Activated CD4-positive, alpha-beta T cell treated with anti-CD3 and anti-CD28 coated beads for 24 hours (primary cell): ENCODE measurements at places on chromosomes 1 and 21.

DNA sequence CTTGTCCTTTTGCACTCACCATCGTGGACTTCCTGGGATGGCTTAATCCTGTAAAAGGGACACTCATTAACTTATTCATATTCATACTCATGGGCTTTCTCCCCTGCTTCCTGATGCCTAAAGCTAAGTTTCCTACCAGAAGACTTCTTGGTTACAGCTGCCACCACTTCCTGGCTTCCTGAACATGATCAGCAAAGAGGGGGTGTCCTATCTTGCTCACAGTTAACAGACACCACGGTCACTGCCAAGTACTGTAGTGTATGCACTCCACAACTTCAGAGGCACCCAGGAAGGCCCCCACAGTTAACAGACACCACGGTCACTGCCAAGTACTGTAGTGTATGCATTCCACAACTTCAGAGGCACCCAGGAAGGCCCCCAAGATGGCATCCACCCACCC lies 177.8 kb downstream of the SIPA1L2 start:
- no peak for DNase-seq

- no peak for DNase-seq
Measured at GRCh38 chr21:38861056-38861455, 55.3 kb downstream of the ETS2 start.

GRCh38 chr1:245877976-245878375 lies 629.1 kb downstream of the SMYD3 start:
- DNase-seq: no peak

GRCh38 chr1:90761781-90762589 lies 44.9 kb upstream of the BARHL2 start:
- no peak for DNase-seq

GRCh38 chr1:202649553-202650392 lies 60.5 kb downstream of the SYT2 start:
- no peak for DNase-seq
